Stimulated activated CD8-positive, alpha-beta memory T cell treated with anti-CD3 and anti-CD28 coated beads, Interleukin-7, amount 100 ng/mL, for 4 hours (primary cell): ENCODE measurements at places on chromosomes 12 and 14.

DNA sequence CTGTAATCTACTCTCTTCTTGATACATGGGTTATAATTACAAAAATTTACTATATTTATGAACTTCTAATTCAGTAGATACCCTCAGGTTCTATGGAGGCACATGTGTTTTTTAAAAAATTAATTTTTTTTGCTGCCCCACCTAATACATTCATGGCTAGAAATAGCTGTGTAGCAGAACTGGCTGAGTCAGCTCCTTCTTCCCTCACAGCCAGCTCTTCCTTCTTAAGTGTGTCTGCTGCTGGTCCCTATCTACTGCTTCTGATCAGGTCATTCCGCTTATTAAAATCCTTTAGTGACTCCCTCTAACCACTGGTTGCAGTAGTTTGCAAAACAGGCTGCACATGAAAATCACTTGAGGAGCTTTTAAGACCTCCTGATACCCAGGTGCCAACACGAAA, 400.1 kb downstream of the APAF1 start:
- DNase-seq = no peak

DNA sequence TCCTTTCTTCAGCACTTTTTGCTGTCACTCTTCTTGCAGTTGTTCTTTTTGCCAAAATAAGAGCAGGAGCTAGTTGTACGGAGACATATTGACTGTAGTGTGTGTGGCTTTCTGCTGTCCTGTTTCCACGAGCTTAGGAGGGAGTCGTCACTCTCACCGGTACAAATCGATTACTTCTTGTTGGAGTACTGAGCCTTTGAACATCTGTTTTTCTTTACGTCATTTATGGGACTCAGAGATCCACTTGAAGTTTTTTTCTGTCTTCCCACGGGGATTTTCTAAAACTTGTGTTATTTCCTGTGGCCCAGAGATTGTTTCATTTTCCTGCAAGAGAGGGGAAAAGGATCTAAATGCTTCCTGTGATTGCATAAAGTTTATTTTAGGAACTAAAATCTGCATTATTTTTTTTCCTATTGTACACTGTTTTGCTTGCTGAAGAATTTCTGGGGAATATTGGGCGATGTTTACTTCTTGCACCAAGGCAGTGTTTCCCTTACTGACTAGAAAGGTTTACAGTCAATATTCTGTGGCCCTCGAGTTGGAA, 199.8 kb upstream of the ARHGAP5 start:
- DNase-seq = no peak

DNA sequence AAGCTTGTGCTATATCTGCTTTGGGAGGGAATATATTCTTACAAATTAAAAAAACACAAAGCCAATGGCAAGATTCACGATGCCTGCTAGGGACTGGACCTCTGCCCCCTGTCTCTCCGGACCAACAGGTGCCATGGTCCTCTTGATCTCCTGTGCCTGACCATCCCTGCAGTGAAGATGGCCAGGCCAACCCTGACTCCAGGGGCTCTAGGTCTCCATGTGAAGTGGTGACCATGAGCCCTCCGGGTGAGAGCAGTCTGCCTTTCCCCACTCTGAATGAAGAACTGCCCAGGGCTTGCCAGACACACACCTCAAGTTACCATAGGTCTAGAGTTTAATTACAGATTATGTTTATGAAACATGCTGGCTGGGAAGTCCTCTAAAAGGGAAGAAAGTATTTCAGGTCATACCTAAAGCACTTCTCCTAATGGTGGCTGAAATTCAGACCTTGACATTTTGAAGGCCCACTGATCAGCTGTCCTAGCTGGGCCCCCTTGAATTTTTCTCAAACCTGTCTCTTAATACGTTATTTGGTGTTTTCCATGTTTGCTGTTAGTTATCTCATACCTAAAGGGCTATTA, 1.4 kb downstream of the ARHGDIB start:
- DNase-seq = no peak

GRCh38 chr14:90808759-90809529, 7.3 kb downstream of the TTC7B start:
- no peak for DNase-seq

DNA sequence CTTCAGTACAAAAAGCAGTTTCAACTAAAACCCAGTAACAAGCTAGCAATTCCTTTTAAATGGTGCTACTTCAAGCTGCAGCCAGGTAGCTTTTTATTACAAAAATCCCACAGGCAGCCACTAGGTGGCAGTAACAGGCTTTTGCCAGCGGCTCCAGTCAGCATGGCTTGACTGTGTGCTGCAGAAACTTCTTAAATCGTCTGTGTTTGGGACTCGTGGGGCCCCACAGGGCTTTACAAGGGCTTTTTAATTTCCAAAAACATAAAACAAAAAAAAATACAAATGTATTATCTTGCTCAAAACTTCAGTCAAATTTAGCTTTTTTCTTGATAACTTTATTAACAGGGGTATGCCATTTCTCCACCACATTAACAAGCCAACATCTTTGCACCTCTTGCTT, 3.6 kb upstream of the CLEC4E start:
- DNase-seq = peak; percentile 56

DNA sequence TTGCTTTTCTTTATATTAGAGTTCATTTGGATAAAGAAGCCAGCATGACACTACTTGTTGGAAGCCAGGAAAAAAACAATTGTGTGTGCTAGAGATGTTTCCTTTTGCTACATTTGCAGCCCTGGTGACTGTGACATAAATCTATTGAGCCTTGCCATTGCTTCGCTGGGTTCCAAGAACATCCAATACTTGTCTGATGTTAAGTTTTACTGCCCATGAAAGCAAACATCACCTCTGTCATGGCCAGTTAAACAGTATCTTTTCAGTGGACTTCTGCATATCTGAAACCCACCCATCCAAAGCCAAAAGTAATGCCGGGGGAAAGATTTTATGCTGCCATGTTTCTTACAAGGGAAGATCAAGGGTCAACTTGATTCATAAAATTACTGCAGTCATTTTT, 184.0 kb downstream of the MSRB3 start:
- DNase-seq = no peak

DNA sequence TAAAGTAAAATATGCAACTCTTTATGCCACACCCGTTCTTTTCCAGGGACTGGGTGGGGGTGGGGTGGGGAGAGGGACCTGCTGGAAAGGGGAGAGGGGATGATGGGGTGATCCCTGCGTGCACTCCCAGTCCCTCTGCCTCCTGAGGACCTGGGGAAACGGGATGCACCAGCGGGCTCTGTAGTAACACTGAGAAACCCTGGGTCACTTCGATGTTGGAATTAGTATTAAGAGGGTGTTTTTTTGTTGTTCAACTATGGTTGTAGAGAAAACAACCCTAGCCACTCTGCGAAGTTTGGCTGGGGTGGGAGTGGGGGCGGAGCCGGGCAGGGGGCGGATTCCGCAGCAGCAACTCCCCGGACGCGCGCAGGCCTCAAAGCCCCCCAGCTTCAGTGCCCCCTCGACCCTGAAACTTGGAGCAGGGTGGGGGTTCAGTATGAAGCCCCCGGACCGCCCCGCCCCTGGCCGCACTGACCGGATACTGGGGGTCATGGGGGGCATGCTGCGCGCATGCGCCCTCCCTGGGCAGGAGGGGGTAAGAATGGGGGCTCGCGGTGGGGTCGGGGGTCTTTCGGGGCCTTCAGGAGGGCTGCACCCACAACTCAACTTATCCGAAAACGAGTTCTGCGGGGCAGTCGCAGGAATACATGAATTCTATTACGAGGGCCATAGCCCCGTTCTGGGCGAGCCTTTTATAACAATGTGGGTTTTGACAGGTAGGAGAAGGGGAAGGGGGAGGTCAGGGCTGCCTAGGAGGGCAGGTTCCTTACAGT, 1.3 kb upstream of the ARHGEF25 start:
- DNase-seq = no peak
